ENCODE measurements at places on chromosomes 3 and 15.

DNA sequence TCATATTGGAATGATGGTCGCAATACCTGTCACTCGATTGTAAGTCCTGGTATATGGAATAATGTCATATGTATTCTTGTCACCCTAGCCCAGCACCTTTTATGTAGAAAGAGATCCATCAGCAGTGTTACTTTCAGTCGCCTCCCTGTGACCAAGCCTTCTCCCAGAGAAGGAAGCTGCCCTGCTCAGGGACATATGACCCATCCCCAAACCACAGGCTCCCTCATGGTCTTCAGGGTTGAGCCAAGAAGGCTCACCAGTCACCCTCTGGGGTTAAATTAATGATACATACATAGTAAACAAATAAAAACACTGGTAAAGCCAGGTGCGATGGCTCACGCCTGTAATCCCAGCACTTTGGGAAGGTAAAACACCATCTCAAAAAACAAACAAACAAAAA is 4.6 kb upstream of the MFGE8 start:
- DNase-seq = no peak

DNA sequence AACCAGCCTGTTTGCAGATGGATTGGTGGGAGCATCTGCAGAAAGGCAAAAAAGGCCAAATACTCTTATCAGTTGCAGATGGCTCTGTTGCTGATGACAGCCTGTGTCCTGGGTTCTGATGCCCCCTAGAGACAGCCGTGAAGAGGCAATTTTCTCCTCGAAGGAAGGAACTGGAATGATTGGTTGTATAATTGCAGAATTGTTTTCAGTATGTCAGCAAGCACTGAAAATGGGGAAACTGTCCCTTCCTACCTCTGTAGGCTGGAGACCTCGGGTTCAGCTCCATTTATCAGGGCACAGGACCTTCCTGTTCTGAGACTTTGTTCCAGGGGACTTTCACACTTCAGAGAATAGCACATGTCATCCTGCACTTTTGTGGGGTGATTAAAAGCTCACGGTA is 103.0 kb downstream of the PGPEP1L start:
- DNase-seq = no peak

- DNase-seq = no peak
Observed at GRCh38 chr3:59895972-59896371, 846.1 kb upstream of the CFAP20DC start.

DNA sequence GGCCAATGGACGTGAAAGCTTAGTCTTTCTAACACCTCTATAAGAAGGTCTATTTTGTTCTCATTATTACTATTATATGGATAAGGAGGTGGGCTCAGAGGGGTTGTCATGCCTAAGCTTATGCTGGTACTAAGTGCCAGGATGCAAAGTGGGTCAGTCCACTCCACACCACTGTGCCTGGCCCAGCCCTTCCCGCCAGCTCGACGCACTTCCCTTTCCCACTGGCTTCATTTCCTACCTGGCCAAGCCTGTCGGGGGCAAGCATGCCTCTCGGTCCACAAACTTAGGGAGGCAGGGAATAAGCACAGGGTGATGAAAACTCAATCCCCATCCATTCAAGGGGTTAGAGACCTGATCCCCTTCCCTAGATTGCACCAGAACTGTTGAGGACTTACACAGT is 5.9 kb upstream of the SYNM start:
- DNase-seq = no peak

DNA sequence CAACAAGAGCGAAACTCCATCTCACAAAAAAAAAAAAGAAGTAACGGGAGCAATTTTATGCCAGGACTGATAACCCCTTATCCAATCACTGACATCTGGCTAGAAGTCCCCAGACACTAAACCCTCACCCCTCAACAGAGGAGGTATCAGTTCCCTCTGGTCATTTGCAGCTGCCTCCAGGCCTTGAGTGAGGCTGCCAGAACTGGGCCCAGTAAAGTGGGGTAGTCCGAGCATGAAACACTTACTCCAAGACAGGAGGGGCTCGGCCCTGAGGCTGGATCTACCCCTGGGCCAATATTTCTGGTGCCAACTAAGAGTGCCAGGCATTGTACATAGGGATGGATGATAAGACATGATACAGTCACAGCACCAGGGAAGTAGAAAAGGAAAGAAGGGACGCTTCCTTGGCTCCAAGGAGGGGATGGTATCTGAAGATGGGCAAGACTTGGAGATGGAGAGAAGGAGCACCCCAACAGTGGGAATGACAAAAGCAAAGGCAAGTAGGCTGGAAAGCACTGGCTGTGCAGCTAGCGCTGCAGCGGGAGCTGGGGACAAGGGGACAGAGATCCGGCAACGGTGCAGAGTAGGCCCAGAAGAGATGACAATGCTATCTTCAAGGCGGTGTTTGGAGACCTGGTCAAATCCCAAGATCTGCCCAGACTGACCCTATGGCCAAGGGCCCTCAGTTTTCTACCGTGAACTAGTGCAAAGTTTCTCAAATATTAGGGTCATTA is 2.2 kb downstream of the XXYLT1 start:
- DNase-seq = no peak

- DNase-seq = no peak
Observed at GRCh38 chr3:43372809-43373559, 86.6 kb downstream of the SNRK start.

DNA sequence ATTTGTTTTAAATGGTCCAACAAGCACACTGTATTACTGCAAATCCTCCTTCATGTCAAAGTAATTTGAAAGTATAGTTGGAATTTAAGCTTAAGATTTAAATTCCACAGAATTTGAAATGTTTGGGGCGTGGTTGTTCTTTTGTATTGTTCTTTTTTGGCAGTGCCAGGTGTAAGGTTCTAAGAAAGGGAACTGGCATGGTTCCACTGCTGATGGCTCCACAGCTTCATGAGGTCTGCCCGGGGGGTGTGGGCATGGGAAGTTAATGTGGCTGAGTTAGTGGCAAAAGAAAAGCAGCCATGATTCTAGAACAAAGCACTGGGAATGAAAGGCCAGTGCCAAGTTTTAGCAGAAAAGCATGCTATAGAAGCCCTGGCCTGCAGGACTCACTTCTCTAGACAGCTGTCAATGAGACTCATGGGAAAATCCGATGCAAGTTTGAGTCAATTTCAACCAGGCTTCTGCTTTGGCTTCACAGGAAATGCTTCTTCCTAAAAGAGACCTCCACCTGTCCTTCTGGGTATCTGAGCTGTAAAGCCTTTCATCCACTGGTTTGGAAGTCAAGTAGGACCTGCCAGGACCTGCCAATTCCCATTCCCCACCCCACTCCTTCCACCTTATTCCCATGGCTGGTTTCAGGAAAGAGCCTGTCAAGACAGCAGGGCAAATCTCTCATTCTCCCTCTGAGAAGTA is 18.9 kb downstream of the CDCP1 start:
- DNase-seq = no peak

DNA sequence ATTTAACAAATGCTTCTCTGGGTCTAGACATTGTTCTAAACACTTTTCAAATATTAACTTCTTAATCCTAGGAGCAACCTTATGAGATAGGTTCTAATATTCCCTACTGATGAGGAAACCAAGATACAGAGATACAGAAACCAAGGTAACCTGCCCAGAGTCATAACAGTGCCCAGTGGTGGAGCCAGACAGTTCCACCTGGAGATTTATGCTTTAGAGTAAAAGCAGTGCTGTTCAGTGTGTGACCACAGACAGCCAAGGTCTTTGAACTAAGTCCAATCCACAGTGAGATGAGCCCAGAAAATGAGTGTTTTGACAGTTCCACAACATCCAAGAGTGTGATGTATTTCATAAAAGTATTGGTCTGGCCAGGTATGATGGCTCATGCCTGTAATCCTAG is 105.2 kb upstream of the UMPS start:
- DNase-seq = no peak

DNA sequence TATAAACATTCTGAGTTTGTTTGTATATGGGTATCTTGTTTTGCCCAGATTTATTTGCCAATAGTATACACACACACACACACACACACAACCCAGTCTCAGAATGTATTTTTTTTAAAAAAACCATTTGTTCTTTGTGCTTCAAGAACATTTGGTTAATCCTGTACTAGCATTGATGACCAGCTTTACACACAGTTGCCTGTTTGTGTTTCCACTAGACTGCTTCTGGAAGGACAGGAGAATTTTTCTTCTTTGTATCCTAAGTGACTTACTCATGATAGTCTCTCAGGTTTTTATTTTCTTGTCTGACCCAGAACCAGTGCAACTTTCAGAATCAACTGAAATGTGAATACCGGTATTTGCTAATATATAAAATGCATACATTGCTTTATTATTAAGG is 40.5 kb downstream of the U2SURP start:
- no peak for DNase-seq

- DNase-seq = no peak
Observed at GRCh38 chr3:188673646-188674186, 498.1 kb upstream of the TPRG1 start.

GRCh38 chr3:57446318-57446841 is 97.8 kb downstream of the DNAH12 start:
- DNase-seq = no peak

GRCh38 chr3:117217355-117217754 is 507.8 kb downstream of the TUSC7 start:
- DNase-seq = no peak

DNA sequence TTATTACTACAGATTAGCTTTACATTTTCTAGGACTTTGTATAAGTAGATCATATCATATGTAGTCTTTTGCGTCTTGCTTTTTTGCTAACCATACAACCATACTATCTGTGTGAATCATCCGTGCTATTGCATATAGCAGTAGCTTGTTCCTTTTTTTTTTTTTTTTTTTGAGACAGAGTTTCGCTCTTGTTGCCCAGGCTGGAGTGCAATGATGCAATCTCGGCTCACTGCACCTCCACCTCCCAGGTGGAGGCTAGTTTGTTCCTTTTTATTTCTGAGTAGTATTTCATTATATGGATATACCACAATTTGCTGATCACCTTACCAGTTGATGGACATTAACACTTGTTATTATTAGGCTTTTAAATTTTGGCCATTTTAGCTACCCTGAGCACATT is 54.5 kb upstream of the TBL1XR1 start:
- no peak for DNase-seq

GRCh38 chr3:79184251-79184650 is 583.5 kb downstream of the ROBO1 start:
- DNase-seq = peak; percentile 36

DNA sequence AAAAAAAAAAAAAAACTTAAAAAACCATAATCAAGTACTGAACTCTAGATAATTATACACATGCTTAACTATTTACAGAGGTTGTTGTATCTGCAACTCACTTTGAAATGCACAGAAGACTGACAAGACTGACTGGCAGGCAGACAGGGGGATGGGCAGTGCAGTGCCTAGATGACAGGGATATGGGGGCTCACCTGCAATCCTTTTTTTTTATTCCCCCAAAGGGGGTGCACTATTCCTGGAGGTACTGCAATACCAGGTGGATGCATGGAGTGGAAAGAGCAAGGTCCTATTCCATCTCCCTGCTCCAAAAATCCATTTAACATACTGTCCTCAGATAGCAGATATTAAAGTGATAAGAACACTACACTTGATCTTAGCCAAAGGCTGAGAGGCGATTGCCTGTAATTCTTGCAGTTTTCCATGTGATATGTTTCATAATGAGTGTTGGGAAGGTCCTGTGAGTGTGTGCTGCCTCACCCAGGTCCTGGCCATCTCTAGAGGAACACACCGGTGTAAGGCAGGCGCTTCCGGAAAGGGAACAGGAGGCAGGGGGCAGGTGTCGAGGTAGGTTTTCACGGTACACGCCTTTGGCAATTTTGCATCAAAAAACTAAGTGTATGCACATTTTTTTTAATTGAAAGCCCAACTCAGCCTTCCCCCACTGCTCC is 22.7 kb downstream of the SEC61A1 start:
- no peak for DNase-seq

GRCh38 chr3:142210144-142210543 is 15.2 kb downstream of the GK5 start:
- no peak for DNase-seq

DNA sequence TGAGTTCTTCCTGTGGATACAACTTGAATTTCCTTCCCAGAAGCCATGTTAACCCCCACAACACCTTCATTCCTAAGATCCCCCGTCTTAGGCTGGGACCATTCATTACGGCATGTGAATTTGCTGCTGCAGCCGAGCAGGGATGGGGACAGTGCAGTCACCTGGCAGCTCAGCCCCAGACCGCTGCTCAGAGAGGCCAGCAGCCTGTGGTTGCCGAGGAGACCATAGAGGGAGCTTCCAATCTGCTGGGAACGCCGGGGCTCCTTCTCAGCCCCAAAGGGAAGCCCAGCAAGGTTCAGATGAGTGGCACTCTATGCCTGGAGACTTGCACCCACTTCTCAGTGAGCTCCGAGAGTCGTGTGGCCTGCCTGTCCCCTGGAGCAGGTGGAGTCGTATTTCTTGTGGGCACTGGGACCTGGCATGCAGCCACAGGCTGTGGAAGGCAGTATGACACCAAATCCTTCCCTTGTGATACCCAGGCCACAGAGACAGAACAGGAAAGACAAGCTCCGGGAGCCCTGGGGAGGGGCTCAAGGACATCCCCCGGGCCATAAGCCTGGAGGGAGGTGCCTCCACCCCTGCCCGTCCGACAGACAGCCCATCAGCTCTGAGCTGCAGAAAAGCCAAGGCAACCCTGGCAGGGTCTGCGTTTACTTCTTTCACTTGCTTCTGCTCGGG is 167.3 kb downstream of the FAM43A start:
- DNase-seq = no peak

- DNase-seq = no peak
Observed at GRCh38 chr3:30810625-30811024, 83.8 kb downstream of the GADL1 start.

DNA sequence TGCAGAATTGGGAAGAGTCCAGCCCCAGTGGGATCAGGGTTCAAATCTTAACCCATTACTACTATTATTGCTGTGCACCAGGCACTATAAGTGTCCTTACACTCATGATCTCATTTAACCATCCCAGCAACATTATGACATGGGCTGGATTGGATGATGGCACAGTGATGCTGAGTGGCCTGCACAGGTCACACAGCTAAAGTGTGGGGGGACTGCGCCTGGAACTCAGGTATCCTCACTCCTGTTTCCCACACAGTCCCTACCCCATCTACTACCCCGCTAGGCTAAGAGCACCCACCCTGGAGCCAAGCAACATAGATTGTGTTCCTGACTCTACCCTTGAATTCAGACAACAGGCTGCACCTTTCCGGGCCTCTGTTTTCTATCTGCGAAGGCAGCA is 16.0 kb downstream of the WNT5A start:
- DNase-seq = no peak

- DNase-seq = no peak
Observed at GRCh38 chr15:76217029-76217881, 94.0 kb downstream of the ETFA start.

GRCh38 chr3:191641789-191642188 is 180.8 kb downstream of the PYDC2 start:
- DNase-seq = no peak

DNA sequence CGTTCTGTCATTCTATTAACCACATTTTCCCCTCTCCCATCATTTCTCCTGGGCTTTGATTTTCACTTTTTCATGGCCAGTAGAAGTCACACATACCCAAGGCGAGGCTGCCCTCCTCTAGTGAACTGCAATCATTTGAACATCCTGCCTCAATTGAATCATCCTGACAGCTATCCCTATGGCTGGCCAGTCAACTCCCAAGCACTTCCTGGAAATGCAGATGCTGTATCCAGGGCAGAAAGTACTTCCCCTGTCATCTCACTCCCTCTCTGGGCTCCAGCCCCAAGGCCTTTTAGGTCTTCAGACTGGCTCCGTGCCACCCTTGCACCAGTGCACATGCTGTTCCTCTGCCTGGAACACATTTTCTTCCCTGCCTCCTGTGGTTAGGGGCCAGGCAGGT is 738.3 kb upstream of the CFAP20DC start:
- DNase-seq = no peak
